ENCODE measurements at places on chromosomes 2 and 18.

DNA sequence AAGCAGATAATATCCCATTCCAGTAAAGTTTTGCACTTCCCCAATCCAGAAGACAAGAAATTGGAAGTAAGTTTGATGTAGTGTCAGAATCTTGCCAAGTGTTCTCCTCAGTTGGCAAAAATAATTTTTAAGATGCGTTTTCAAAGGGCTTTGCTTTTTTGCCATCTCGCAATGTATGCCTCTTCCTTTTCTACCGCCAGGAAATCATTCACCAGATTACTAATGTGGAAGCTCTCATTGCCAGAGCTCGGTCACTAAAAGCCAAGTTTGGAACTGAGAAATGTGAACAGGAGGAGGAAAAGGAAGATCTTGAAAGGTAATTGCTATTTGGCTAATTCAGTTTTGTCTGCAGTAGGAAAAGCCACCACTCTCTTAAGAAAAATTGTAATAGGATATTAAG, 110.7 kb downstream of the RAB3GAP1 start:
- DNase-seq: no peak

DNA sequence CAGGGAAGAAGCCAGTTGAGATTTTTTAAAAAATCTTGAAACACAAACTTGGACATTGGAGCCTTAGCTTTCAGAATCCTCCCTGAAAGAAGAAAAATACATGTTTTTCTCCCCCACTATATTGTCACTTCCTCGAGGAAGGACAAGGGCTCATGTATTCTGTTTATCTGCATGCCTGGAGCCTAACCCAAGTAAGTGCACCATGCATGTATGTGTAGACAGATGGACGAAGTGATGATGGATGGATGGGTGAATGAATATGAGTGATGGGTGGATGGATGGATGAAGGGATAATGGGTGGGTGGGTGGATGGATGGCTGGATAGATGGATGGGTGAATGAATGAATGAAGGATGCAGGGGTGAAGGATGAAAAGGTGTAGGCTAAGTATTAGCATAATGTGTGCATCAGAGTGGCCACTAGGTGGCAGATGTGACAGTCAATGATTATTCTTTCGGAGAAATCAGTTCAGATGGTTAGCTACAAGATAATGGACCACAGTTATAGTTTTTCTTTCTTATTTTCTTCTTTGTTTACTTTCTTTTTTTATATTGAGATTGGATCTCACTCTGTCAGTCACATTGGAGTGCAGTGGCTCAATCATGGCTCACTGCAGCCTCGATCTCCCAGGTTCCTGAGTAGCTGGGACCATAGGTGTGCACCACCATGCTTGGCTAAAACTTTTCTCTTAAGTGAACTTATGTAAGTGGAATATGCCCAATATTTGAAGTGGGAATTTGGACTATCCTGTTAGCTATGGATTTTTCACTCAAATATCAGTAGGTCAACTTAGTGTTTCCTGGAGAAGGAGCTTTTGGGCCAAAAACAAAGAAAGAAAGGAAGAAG, 18.5 kb upstream of the CCDC93 start:
- DNase-seq: peak; percentile 61

GRCh38 chr2:207674826-207675225, 36.6 kb upstream of the CCNYL1 start:
- DNase-seq: no peak

- DNase-seq: no peak
Observed at GRCh38 chr2:5691985-5692529, at the start of gene SOX11. Gene SOX11, plus strand, starts transcription at chr2:5692384. Its CDS starts 338 bp downstream, at chr2:5692722.

GRCh38 chr2:96089356-96090195, 26.8 kb downstream of the ADRA2B start:
- DNase-seq: peak; percentile 5

DNA sequence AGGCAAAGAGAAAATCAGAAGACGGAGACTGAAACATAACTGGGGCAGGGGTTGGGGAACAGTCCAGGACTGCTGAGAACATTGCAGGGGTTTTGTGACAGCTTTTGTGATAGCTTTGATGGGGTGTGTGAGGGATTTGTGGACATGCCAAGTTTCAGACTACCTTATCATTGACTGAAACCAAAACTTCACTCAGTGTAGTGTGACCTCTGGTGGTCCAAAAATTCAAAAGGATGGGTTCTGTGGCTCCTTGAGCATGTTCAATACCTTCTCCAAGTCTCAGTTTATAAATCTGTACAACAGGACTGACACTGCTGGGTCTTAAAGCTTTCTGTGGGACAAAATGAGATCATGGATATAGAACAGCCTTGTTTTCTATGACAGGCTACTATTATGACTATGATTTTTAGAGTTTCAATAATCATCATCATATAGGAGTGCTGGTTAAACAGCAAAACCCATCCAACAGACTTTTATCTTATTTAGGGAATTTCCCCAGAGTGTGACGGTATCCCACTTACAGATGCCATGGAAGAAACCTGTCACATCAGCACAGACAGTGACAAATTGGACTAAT, 259.2 kb upstream of the SLC14A2 start:
- DNase-seq: no peak

DNA sequence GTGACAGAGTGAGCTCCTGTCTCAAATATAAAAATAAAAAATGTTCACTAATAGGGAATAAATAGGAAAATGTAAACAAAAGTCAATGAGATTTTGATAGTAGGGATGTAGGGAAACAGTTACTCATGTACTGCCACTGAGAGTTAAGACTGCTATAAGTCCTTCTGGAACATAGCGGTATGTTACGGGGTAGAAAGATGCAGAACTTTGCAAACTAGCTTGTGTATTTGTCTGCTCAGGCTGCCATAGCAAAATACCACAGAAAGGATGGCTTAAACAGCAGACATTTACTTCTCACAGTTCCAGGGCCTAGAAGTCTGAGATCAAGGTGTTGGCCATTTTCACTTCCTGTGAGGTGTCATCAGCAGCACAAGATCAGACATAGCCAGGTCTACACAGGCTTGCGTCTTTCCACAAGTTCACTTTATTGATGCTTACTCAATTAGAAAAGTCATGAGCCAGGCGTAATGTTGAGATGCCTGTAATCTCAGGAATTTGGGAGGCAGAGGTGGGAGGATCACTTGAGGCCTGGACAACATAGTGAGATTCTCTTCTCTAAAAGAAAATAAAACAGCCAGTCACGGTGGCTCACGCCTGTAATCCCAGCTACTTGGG, 8.8 kb downstream of the TXNDC2 start:
- no peak for DNase-seq

DNA sequence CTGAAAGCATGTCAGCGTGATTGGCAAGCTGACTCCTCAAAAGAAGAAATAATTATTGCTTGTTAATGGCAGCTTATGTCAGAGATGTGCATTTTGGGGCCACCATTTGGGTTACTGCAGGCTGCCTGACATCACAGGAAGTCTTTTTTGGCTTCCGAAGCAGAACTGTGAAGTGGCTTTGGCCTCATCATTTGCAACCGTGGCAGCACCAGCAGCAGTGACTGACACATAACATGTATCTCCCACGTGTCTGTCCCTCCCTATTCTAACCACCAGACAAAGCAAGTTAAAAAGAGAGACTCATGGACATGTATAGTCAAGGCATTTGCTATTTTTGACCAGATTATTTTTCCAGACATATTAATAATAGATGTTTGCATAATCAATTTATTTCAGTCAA, 488.7 kb upstream of the ACVR2A start:
- DNase-seq: no peak

DNA sequence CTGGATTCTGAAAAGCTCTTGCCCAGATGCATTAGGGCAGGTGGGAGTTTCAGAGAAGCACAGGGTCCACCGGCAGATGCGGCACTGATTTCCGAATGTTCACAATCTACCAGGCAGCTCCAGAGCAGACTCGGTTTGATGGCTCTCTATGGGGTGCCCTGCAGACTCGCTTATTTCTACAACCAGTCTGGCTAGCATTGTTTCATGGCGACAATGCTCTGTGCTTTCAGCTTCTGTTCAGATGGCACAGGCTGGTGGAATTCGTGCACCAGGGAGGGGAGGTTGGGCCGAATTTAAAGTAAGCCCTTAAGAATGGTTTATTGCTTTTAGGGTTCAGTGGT, 9.9 kb downstream of the MYT1L start:
- no peak for DNase-seq

DNA sequence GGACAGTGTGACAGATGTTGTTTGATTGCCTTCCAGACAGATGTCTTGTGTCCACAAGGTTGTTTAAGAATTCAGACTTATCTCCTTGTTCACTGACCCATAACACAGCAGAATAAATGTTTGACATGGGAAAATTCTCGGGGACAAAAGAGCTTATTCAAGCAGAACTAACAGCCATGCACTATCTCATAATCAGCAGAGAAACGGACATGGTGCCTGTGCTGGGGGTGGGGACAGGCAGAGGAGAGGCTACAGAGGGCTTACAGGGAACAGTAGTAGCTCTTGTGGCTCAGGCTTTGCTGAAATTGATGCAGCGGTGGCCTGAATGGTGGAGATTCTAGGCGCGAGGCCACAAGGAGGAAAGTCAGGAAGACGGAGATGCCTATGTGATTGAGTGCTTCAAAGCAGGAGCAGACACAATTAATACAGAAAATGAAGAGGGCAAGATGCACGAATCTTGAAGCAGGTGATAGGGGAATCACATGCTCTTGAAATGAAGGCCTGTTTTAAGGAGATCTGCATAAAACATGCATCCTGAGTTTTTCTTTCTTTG, 62.0 kb upstream of the CAB39 start:
- no peak for DNase-seq

DNA sequence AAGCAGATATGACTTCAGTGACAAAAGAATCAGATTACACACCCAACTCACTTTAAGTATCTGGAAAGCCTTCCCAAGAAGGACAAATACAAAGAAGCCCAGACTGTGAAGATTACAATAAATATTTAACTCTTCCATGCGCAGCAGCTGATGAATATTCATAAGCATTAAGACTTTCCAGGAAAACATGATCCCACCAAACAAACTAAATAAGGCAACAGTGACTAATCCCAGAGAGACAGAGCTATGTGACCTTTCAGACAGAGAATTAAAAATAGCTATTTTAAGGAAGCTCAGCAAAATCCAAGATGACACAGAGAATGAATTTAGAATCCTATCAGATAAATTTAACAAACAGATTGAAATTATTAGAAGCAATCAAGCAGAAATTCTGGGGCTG, 108.2 kb upstream of the UBE2E3 start:
- DNase-seq: no peak

- DNase-seq: no peak
Observed at GRCh38 chr18:43524260-43524659, 247.0 kb upstream of the SYT4 start.

DNA sequence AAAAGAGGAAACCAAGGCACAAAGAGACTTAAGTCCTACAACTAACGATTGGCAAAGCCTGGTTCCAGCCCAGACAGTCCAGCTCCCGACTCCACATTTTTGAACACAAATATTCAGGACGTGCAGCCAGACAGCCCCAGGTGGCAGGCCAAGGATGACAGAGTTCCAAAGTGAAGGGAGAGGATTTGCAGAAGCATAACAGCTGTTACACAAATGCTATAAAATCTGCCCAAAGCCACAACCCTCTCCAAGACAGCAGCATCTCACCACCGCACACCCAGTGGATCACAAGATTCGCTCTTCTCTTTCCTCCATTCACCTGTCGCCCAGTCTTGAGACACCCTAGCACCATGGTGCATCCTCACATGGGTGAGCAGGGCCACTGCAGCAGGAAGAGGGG, 227.1 kb upstream of the ID2 start:
- DNase-seq: no peak

DNA sequence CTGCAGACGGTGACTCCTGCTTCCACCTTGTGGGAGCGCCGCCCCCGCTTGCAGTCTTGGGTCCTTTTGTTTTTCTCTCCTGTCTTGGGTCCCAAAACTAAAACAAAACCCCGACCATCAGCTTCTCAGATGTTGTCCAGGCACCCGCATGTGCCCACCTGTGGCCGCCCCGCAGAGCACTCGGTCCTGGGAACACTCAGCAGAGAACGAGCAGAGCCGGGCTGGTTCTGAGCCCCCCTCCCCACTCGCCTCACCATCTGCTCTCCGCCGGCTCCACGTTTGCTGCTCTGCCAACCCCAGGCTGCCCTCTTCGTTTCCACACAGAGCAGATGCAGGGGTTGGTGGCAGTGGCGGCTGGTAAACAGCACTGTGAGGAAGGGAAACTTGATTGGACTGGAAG, 38.5 kb downstream of the CTDP1 start:
- no peak for DNase-seq

GRCh38 chr2:100953406-100954043, 48.6 kb upstream of the RPL31 start:
- peak; percentile 25 for DNase-seq

GRCh38 chr2:69933839-69934613, 19.1 kb downstream of the MXD1 start:
- peak; percentile 45 for DNase-seq

DNA sequence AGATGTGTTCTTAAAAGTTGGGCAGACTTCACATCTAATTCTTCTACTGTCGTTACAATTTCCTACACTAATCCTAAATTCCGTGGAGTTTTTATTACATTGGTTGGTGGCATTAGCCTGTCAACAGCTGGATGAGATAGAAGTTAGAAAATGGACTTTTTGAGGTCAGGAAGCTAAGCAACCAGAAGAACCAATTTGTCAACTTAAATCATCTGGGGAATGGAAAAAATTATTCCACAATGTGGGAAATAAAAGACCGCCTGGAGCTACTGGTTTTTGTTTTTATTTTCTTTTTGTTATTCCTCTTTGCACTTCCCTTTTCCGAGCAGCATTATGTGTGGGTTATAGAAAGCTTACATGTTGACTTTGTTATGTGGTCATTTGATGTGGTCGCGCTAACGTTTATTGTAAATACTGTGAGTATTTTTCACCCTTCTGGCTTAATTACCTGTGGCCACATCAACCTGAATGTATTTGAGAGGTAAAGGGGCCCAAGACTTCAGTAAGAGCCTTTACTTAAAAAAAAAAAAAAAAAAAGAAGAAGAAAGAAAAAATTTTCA, 75.3 kb downstream of the PTPRM start:
- DNase-seq: no peak

- DNase-seq: no peak
Observed at GRCh38 chr2:203500951-203501350, 34.1 kb downstream of the RAPH1 start.

DNA sequence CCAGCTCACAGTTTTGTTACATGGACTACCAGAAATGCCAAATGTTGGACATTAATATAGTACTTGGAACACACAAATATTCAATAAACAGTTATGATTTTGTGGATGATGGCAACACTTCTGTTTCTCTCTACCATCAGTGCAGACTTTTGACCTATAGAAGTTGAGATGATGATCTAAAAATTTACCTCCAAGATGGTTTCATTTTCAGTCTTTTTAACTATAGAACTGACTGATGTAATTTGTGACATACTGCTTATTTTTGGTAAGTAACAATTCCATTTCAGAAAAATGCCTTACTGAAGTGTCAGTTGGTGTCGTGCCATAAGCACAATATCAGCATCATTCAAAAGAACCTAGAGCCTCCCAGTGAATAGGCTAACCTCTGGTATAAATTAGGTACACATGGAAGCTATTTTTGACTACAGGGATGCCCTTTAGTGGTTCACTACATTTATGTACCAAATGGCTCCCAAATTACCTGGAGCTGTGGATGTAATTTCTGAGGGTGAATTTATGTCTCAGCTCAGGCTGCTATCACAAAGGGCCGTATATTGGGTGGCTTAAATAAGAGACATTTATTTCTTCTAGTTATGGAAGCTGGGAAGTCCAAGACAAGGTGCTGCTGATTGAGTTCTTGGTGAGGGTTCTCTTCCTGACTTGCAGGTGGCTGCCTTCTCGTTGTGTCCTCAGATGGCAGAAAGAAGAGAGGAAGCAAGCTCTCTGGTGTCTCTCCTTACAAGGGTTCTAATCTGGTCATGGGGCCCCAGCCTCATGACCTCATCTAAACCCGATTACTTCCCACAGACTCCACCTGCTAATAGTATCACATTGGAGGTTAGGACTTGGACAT, 66.5 kb downstream of the ALPK2 start:
- no peak for DNase-seq

GRCh38 chr2:220104871-220105351, 477.5 kb downstream of the SLC4A3 start:
- no peak for DNase-seq
